Cortex of kidney (tissue), 1 donor: ENCODE measurements at places on chromosomes 4 and X.

GRCh38 chrX:72123471-72124185 lies 8.1 kb downstream of the RTL5 start:
- no peak for DNase-seq

GRCh38 chr4:38743866-38744265 lies 38.9 kb downstream of the TLR10 start:
- DNase-seq: no peak

GRCh38 chrX:37921758-37922157 lies 74.4 kb upstream of the DYNLT3 start:
- DNase-seq: no peak

GRCh38 chrX:69050051-69050765 lies 115.0 kb downstream of the PJA1 start:
- no peak for DNase-seq

DNA sequence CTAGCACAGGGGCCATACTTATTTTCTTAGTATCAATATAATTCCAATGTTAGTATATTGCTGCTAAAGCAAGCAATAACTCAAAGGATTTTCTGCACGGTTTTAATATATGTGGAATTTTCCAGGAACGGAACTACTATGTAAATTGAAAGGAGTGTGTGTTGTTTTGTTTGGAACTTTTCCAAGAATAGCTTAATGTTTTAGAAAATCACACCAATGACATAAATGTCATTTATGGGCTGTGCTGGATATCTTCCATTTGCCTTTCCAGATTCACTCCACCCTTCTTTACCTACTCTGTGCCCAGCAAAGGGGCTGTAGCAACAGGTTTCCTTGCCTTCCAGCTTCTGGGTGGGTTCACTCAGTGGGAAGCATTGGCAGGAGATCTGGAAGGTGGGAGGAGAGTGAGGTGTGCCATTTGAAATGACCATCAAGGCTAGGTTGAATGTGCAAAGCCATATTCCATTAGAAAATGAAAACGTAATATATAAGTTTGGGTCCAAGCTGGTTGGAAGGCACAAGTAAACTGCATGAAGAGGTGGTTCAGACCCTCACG lies 25.2 kb upstream of the ZFX start:
- no peak for DNase-seq

- no peak for DNase-seq
Measured at GRCh38 chr4:168177546-168178149, 85.3 kb downstream of the ANXA10 start.

- no peak for DNase-seq
Measured at GRCh38 chr4:17546222-17546621, 30.8 kb upstream of the LAP3 start.

- DNase-seq: no peak
Measured at GRCh38 chr4:151489462-151490203, 80.7 kb downstream of the FHIP1A start.

GRCh38 chr4:170017252-170017651 lies 8.9 kb downstream of the MFAP3L start:
- no peak for DNase-seq

DNA sequence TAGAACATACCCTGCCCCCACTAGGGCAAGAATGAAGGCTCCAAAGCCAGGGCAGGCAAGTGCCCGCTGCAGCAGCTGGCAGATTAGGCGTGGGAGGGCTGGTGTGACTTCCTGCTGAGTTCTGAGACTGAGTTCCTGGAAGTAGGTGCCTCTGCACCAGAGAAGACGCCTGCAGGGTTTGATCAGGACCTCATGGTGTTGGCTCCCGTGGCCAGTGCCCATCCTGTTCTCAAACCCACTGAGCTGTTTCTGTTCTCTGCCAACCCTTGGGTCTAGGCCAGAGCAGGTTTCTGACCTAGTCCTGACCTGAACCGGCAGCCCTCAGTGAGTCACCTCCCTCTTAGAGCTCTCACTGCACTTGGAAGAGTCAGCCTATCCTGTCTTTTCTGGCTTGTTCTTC lies 220.7 kb downstream of the HS6ST2 start:
- DNase-seq: no peak

DNA sequence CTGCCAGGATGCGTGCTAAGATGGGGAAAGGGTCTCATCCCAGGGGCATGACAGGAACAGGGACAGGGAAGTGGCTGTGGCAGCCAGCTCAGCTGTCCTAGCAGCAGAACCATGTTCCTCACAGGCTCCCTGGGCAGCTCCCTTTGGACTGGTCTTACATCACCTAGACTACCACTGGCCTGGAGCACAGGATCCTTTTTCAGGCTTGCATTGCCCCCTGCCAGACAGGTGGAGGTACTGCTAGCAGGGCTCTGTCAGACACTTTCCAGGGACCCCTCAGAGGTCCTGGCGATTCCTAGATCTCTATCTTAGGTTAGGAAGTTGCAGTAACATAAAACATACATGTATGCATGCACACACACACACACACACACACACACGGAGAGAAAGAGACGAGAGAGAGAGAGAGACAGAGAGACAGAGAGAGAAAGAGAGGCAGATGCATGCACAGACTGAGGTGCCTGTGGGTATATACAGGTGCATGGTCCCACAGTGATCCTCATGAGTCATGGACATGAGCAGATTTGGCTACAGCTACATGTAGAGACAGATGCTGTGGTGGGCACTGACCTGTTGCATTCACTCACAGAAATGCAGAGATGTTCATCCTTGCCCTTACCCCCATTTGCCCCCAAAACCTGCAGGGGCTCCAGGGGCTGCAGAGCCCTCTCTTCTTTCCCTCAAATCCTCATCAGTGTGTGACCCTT lies 63.6 kb downstream of the STARD8 start:
- no peak for DNase-seq

DNA sequence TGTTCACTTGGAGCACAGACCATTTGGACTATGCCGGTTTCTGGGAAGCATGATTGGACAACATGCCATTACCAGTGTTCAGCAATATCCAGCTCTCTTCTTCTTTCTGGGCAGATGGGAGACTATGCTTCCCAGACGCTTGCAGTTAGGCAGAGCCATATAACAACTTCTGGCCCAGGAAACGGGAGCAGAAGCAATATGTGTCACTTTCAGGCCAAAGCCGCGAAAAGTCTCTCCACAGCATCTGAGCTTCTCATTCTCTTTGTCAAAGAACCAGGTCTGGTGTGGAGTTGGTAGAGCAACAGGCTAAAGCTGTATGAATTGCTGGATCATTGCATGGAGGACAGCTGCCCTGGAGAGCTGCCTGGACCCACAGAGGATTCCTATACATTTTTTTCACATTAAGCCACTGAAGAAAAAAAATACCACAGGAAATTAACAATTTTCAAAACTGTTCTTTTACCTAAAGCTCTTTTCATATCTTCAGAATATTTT lies 131.4 kb upstream of the FRG1 start:
- no peak for DNase-seq

DNA sequence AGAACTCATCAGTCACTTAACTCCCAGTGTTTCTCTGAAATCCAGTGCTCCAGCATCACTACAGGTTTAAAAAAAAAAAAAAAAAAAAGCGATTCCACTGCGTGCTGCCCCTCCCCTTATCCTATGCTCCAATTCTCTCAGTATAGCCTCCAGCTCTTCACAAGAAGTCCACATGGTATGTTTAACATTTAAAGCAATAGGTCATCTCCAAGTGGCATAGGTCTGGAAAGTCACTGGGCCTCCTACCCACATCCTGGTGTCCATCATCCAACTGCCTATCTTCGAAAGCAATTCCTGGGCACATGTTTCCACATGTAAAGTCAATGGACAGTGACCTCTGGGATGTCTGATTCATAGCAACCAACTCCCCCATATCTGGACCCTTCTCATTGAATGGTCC lies 66.5 kb upstream of the MAP3K15 start:
- DNase-seq: no peak

GRCh38 chr4:142418697-142419096 lies 427.4 kb downstream of the INPP4B start:
- DNase-seq: no peak

DNA sequence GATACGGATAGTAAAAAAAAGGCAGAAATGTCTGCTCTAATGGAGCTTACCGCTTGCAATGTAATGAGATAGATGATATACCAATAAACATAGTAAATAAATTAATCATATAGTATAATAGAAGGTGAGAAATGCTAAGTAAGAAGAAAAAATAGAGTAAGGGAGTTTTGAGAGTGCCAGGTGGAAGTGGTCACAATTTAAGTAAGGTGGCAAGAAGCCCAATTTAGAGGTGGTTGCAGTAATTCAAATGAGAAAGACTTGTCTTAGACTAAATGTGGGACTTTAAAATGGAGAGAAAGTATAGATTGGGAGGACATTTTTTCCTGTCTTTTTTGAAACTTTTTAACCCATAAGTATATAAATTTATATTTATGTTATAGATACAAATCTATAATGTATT lies 26.0 kb downstream of the TBC1D19 start:
- DNase-seq: no peak

DNA sequence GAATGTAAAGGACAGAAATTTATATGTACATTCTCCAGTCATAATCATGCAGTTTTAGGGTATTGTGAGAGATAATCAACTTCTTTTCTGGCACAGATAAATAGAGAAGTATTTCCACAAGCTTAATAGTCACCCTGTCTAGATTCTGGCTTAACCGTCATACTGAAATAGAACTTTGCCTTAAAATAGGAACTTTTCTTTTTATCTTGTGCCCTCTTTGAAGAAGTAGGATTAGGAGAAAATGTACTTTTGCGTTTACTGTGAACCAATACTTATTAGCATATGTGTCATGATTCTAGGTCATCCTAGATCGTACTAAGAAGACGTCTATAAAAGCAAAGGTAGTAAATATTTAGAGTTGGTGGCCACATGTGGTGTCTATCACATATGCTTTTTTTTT lies 95.4 kb downstream of the NFKB1 start:
- no peak for DNase-seq

GRCh38 chr4:1246901-1247863 lies 1.7 kb downstream of the CTBP1 start:
- no peak for DNase-seq

DNA sequence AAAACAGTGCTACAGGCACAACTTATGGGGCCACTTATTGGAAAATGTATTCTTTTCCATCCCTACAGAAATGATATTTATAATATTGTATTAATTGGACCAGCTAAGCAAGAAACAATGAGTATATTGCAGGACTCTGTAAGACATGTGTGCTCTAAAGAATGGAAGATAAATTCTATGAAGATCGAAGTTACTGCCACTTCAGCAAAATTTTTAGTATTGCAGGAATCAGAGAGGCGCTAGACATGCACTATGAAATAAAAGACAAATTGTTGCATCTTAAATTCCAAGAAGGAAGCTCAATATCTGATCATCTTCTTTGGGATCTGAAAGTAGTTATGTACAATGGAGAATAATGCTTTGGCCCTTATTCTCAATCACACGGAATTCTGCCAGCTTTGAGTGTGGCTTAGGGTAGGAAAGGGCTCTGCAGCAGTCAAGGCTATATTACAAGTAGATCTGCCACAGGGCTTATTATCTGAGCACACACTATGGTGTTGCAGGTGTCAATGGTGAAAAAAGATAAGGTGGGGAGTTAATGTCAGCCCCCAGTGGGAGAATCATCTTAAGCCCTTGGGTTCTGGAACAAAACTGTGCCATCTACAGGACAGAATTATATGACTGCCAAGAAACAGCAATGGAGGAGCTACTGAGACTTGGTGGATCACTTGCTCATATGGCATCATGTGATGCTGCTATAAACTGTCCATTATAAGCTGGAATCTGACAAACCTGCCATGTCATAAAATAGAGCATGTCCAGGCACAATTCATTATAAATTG lies 334.0 kb upstream of the NDST3 start:
- DNase-seq: no peak

GRCh38 chr4:132910229-132910748 lies 238.8 kb upstream of the PCDH10 start:
- no peak for DNase-seq

- DNase-seq: no peak
Measured at GRCh38 chr4:25827897-25828296, 34.9 kb downstream of the SEL1L3 start.

GRCh38 chr4:99625369-99625768 lies 32.3 kb downstream of the C4orf54 start:
- DNase-seq: no peak

- no peak for DNase-seq
Measured at GRCh38 chr4:55001538-55001937, 123.9 kb downstream of the KDR start.

GRCh38 chrX:136635235-136635634 lies 12.7 kb upstream of the CD40LG start:
- no peak for DNase-seq

- DNase-seq: no peak
Measured at GRCh38 chr4:176186067-176186466, 9.3 kb downstream of the SPATA4 start.

GRCh38 chr4:87077914-87078585 lies 142.4 kb downstream of the KLHL8 start:
- DNase-seq: no peak

DNA sequence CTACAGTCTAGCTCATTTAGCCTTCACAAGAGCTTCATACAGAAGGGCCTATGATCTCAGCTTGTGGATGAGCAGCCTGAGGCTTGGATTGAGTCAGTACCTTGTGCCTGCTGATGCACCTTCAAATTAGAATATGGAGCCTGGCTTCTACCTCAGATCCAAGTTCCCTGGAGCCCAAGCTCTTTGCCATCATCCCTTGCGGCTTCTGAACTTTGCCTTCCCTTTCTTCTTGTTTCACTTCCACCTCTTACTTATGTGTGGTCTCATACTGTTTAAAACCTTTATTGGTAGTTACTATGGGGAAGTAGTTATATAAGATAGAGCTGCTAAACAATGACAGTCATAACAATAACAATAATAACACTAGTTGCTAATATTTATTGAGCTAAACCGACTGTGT lies 84.3 kb upstream of the AFF2 start:
- no peak for DNase-seq

DNA sequence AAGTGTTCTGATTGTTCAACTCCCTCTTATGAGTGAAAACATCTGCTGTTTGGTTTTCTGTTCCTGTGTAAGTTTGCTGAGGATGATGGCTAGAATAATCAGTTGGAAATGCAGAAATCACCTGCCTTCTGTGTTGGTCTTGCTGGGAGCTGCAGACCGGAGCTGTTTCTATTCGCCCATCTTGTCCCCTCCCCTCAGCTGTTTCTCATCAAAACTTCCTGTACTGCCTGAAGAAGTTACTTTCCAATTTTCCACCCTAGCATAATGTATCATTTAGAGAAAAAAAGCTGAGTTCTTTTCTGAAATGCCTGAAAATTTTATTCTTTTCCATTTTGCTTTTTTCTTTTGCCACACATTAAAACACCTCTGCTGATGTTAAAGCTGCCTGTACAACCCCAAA lies 167.6 kb downstream of the TEX13A start:
- no peak for DNase-seq

GRCh38 chrX:74421036-74421739 lies at the start of gene SLC16A2:
Gene SLC16A2, plus strand, starts transcription at chrX:74421493. Its CDS starts 145 bp downstream, at chrX:74421638.
- DNase-seq: peak; percentile 5

- DNase-seq: no peak
Measured at GRCh38 chrX:132115792-132116191, 12.0 kb downstream of the FRMD7 start.

- no peak for DNase-seq
Measured at GRCh38 chr4:714087-714486, 8.5 kb downstream of the PCGF3 start.

- no peak for DNase-seq
Measured at GRCh38 chrX:20217271-20217670, 49.4 kb downstream of the RPS6KA3 start.

- no peak for DNase-seq
Measured at GRCh38 chrX:45847961-45848360, 647.3 kb upstream of the DIPK2B start.
